ENCODE measurements at places on chromosomes 11 and 22. TPM values are rescaled to one million over a fixed set of nuclear protein-coding genes. Genes with fewer than 3 reads are reported as not detected.

OR52N5 gene
- total RNA-seq = not detected

APOL6 gene
- 74.0 TPM for total RNA-seq

NUDT22 gene
- 76.7 TPM for total RNA-seq

LRP4 gene
- total RNA-seq = 0.24 TPM

LIMK2 gene
- total RNA-seq = 44.7 TPM

NCF4 gene
- total RNA-seq = 10.8 TPM

CNGA4 gene
- 0.22 TPM for total RNA-seq

CDKN1C gene
- total RNA-seq = 1.1 TPM

BID gene
- total RNA-seq = 38.7 TPM

DDX25 gene
- not detected for total RNA-seq

MS4A12 gene
- total RNA-seq = not detected

RCOR2 gene
- 0.46 TPM for total RNA-seq

KCNQ1 gene
- 28.7 TPM for total RNA-seq

MUC5AC gene
- not detected for total RNA-seq

OR52D1 gene
- not detected for total RNA-seq

MS4A1 gene
- 1.0 TPM for total RNA-seq

RAG2 gene
- not detected for total RNA-seq

C11orf68 gene
- total RNA-seq = 34.6 TPM

PAX6 gene
- total RNA-seq = not detected

OR5T2 gene
- not detected for total RNA-seq

PRR5L gene
- 4.8 TPM for total RNA-seq

SLC1A2 gene
- total RNA-seq = not detected

CPT1A gene
- 46.1 TPM for total RNA-seq

CLTCL1 gene
- 0.68 TPM for total RNA-seq

PRCP gene
- total RNA-seq = 34.6 TPM

POU2AF3 gene
- not detected for total RNA-seq

SYT12 gene
- not detected for total RNA-seq
